ENCODE measurements at places on chromosomes 2 and 18.

DNA sequence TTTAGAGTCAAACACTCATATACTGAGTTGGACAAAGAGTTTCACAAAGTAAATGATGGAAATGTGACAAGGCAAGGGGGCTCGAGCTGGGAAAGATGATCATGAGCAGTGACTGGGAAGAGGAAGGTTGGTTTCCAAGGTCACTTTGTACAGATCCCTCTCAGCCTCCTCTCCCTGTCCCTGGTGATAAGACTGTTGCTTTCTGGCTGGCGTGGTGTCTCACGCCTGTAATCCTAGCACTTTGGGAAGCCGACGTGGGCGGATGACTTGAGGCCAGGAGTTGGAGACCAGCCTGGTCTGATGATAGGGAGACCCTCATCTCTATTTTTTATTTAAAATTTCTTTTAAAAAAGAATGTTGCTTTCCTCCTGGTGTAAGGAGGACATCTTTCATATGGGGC, 86.6 kb upstream of the STPG4 start:
- no peak for DNase-seq

DNA sequence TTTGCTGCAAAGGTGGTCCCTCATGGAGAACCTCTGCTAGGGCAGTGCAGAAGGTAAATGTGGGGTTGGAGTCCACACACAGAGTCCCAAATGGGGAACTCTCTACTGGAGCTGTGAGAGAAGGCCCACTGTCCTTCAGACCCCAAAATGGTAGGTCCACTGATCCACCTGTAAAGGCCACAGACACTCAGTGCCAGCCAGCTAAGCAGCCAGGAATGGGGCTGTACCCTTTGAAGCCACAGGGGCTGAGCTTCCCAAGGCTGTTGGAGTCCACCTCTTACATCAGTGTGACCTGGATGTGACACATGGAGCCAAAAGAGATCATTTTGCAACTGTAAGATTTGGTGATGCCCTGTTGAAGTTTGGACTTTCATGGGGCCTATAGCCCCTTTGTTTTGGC, 252.4 kb upstream of the GULP1 start:
- DNase-seq, result no peak

- DNase-seq, result no peak
These were observed 85.7 kb upstream of the UNC80 start for GRCh38 chr2:209685963-209686362.

DNA sequence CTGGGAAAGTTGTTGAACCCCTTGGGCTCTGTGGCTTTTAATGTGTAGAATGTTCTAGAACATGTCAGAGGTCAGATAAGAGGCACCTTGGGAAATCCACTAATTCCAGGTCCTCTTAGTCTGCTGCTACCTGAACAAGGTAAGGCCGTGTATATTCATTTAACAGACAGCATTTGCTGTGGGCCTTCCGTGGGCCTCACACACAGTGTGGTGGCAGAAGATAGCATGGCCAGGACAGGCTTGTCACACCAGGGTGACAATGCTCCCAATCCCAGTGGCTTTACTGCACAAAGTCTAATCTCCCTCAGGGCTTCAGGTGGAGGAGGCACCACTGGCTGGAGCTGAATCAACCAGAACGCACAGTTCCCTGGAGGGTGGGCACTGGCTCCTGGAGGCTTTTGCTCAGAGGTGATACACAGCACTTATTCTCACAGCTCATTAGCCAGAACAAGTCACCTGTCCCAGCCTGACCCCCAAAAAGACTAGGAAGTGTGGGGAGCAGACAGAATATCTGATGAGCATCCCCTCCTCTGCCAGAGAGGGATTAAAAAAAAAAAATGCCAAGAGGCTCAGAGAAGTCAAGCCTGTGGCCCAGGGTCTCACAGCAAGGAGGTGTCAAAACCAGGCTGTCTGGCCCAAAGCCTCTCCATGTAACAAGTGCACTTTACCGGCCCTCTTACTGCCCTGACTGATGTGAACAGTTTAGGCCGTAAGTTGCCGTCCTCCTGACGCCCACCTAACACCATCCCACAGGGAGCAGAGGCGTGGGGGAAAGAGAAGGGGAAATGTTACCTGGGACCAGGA, 216.9 kb upstream of the RAB6C start:
- DNase-seq, result no peak

- DNase-seq, result no peak
These were observed 117.3 kb upstream of the STON1 start for GRCh38 chr2:48412443-48413250.

- DNase-seq, result no peak
These were observed 23.3 kb downstream of the SMAD7 start for GRCh38 chr18:48927286-48928080.

GRCh38 chr18:10231220-10231619, 223.2 kb upstream of the APCDD1 start:
- DNase-seq, result no peak

DNA sequence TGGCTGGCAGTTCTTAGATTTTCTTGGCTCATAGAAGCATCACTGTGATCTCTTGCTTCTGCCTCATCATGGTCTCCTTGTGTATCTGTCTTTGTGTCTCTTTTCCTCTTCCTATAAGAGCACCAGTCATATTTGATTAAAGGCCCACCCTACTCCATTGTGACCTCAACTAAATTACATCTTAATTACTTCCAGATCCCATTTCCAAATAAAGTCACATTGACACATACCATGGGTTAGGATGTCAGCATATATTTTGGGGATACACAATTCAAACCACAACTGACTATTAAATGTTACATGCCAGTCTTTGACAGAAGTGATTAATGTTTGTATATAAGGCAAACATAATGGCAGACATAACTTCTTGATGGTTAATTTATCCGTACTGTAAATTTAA, 27.3 kb upstream of the TMX3 start:
- no peak for DNase-seq

DNA sequence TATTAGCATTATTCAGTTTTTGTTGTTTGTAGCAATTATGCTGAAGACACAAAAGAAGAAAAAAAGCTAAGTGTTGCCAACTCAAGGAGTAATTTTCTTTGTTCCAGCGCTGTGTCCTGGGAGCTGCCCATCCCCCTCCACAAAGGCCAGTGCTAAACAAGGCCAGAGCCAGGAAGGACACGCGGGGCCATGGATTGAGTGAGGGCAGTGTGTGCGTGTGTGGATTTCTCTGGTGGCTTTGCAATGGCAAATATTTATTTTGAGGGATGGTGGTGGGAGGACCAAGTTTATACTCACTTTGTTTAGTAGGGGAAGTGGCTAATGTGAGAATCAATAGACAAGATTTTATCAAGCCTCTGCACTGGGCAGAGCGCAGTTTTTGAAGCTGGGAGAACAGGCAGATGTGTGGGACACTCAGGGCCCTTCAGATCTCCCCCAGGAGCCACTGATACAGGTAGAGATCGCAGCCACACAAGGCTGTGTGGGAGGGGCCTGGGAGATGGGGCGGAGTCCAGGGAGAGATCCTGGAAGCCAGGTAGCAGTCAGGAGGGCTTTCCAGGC, 11.4 kb downstream of the AGAP1 start:
- DNase-seq, result no peak

- no peak for DNase-seq
These were observed 38.1 kb downstream of the L3MBTL4 start for GRCh38 chr18:6376433-6377229.

DNA sequence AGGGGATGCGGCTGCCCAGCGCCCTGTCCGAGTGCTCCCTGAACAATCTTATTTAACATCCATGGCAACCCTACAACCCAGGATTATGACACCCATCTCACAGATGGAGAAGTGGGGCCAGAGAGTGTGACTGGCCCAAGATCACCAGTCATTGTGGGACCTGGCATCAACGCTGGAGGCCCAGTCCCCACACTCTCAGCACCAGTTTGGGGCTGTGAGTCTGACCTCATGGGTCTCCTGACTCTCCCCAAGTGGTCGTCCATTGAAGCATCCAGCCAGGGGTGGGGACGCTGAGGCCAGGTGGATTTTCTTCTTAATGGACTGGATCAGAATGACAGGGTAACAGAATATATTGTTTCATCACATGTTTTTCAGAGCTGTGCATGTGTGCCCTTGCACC, 24.5 kb downstream of the MAL start:
- no peak for DNase-seq

DNA sequence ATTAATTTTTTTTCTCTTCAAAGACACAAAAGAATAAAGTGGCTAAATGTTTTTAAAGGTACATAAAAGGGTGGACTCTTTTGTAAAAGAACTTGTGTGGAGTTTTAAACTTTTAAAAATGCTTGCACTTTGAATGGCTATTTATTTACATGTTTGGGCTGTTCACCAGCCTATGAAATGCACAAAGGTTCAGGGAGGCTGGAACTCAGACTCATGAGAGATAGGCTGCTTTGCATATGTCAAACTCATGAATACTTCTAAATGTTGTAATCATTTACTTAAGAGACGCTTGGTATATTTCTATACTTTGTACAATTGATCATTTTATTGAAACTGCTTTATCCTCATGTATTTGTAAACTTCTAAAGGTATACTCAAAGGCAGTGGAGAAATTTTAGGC, 79.9 kb downstream of the ZEB2 start:
- no peak for DNase-seq

DNA sequence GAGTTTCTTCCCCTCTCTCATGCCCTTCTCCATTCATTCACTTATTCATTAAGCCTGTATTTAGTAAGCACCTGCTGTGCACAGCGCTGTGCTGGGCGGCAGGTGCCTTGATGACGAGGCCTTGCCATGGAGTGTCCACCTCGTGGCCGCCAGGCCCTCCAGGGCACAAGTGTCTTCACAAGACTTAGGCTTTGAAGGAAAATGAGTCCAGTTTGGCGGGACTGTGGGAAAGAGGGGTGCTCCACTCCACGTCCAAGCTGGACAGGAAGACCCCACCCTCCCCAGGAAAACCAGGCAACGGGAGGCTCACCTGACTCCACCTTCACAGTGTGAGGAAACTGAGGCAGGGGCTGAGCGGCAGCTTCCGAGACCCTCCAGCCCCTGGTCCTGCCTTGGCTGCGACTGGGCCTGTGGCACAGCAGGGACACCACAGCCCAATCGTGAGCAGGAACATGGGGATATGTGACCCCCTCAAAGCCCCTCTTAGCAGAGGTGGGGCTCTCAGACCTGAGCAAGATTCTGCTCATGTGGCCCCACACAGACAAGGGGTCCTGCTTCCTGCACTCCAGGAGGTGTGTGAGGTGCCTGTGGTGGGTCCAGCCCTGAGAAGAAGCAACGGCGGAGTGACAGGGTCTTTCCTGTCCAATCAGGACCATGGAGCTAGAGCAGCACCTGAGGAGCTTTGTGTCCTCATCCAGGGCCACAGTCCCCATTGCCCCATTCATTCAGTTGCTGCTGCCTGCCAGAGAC, 110.3 kb upstream of the ODC1 start:
- no peak for DNase-seq

DNA sequence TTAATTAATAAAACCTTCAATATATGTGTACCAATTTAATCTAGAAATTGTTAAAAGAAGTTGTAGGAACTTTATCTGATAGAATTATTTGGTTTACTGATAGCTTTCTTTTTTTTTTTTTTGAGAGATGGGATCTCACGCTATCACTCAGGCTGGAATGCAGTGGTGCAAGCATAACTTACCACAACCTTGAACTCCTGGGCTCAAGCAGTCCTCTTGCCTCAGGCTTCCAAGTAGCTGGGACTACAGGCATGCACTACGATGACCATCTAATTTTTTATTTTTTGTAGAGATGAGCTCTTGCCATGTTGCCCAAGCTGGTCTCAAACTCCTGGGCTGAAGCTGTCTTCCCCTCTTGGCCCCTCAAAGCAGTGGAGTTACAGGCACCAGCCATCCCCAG, 66.8 kb downstream of the CCDC138 start:
- DNase-seq, result no peak

DNA sequence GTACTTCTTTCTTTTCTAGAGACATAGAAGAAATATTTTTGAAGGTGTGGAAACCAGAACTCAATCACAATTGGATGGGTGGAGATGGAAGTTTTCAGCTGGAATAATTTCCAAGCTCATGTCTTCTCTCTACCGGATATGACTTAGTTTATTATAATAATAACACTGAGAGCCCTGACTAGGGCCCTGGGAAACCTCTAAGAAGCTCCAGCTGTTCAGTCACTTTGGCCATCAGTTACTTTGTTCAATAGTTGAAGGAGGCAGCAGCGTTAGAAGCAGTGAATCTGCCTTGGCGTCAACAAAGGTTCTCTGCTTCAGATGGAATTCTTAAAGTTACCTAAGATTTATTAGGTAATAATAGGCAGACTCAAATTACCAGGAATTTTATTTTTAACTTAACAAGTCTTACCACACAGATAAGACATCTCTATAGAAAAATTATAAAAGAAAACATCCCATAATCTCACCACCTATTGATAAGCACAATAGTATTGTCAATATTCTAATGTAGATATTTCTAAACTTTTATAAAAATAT, 293.8 kb upstream of the CHAC2 start:
- DNase-seq, result no peak

- DNase-seq, result no peak
These were observed 532.0 kb upstream of the FSHR start for GRCh38 chr2:49686291-49686690.

DNA sequence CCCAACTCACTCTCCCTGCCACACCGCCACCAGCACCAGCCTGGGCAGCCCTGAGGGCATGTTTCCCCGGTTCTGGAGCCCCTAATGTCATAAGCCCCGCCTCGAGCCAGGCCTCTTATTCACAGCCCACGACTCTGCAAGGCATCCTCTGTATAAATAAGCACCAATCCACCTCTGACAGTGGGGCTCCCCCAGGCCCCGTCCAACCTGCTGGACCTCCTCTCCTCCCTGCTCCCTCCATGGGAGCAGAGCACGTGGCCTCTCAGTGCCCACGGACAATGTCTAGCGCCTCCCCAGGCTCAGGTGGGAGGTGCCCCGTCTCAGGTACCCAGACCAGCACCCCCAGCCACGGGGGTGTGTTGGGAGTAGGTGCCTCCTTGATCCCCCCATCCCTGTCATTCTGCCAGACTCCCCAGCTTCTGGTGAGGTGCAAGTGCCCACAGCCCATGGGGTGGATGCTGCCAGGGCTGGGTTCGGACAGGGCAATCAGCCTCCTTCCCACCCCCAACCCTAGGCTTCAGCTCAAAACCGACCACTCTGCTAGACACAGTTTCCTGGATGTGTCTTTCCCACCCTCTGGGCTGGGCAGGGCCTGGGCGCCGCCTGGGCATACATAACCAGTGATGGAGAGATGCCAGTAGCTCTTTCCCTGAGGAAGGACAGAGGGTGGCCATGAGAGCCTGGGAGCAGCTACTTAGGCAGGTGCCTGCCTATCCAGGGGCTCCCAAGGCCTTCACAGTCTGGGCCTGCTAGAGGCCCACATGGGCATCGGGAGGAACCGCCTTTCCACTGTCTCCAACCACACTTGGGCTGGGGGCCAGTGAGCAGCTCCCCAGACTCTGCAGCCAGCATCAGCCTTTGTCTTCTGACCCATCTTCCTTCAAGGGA, 1.6 kb upstream of the ADRA2B start:
- DNase-seq, result no peak

DNA sequence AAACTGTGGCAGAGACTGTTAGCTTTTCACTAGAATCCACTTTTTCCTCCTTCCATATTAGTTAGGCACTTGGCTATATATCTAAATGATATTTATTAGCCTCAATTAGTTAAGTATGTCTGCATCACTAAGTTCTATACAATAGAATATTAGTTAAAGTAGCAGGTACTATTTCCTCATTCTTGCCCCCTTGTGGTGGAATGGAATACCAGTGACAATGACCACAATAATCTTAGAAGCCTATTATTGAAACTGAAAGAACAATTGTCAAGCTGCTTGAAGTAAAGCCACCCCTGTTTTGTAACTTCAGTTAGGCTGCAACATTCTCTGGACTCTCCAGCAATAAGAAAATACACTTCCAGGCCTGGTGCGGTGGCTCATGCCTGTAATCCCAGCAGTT, 476.3 kb upstream of the VWC2L start:
- no peak for DNase-seq

GRCh38 chr18:58272779-58273435, 228.9 kb downstream of the NEDD4L start:
- no peak for DNase-seq

- DNase-seq, result no peak
These were observed 41.3 kb downstream of the BCL2L11 start for GRCh38 chr2:111161971-111162370.

Measured in renal cortex interstitium (tissue), 15 donors.